Nephron progenitor cell (in vitro differentiated cells): ENCODE measurements at places on chromosomes 5 and 9.

DNA sequence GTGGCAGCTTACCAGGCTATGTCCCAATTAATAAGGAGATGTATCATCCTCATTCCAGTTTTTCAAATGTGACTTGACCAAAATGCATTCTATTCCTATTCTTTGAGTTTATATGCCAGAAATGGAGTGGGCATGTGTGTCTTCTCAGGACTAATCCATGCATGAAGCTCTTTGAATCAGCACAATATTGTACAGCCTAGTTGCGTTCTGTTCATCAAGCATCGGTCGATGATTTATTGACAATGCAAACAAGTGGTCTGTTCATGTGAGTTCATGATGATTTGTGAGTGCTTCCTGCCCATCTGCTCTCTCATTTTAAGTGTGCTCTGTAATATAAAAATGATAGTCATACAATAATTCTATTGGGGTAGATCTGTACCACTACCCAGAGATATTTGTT lies 48.3 kb downstream of the PALM2AKAP2 start:
- no peak for DNase-seq

DNA sequence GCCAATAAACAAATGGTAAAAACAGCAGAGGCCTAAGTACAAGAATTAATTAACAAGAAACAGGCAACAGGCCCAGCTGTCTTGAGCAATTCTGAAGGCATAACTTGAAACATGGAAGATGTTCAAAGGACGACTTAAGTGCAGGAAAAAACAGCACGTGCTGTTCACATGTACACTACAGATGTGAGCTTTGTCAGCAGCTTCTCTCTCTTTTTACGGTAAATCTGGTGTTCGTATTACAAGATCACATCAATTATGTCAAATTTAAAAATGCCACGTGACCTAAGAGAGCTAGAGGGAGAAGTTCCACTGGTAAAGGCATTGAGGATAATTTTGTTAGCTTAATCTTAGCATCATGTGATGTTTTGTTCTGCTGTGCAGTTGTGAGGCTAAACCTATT lies 281.1 kb downstream of the PSAT1 start:
- no peak for DNase-seq

DNA sequence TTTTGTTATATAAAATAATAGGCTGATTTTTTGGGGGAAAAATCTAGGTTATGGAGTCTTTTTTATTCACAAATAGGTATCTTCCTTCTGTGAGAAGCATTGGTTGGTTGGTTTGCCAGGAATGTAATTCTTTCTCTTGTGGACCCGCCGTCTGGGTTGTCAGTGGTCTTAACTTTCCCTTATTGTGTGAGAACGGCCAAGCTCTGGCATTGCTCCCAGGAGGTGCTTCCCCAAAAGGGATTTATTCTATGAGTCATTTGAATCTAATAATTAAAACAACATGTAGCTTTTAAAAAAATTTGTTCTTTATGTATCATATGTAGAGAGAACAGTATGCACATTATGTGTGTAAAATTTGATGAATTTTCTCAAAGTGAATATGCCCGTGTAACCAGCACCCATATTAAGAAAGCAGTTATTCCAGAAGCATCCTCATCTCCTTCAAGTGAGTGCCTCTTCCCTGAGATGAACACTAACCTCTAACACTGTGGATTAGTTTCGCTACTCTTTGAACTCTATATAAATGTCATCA lies 114.4 kb downstream of the MAST4 start:
- no peak for DNase-seq

DNA sequence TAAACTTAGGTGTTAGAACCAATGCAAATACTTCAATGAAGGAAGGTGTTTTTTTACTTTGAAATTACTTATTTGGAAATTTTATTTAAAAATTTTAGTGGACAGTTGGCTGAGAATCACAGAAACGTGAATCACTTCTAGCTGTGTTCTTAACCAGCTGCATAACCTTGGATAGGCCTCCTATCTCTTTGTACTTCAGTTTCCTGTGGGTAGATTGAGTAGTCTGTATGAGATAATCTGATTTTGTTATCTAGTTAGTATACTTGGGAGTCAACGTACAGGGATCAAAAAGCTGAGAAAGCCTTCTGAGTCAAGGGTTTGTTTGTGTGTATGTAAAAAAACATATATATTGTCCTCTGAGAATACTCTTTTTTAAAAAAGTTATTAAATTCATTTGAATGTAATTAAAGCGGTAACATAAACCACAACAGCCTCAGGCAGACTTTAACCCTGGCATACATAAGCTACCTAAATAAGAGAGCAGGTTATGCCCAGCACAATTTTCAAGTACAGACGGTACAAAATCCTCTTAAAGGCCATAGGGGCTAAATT lies 38.1 kb upstream of the ZCCHC7 start:
- DNase-seq = no peak

- DNase-seq = no peak
These were observed 102.3 kb upstream of the CCDC112 start for GRCh38 chr5:115398719-115399118.
